ENCODE measurements at places on chromosomes 11 and 22.

DNA sequence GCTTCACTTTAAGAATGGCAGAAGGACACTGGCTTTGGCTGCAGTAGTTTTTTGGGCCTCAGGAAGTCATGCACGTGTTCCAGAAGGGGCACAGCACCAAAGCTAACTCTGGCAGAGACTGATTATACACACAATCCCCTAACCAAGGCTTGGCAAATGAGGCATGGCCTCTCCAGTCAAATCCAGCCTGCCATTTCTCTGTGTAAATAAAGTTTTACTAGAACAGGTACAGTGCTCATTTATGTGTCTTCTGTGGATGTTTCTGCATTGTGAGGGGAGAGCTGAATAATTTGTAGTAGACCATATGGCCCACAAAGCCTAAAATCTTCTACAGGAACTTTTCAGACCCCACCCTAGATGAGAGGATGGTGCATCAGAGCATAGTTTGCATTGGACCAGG is 46.4 kb upstream of the MN1 start:
- no peak for DNase-seq

- no peak for DNase-seq
Observed at GRCh38 chr11:13040969-13041561, 31.9 kb downstream of the RASSF10 start.

DNA sequence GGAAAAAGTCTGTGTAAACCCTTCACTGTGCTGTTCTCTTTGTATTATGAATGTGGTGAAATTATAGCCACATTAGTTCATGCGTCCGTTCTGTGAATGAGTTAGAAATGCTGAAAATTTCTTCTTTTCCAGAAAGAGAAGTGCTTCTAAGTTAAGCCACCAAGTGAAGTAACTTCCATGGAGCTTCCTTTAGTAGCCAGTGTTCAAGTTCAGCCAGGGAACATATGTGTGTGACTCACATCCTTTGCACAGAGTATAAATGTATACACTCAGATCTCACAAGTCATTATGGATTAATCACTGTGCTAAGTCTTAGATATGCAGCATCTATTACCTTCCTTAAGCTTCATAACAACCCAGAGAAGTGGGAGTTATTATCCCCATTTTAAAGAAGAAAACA is 3.1 kb upstream of the MMP8 start:
- no peak for DNase-seq

GRCh38 chr11:88575916-88576315 is 238.4 kb upstream of the CTSC start:
- DNase-seq, result no peak

GRCh38 chr11:93852242-93852641 is 1.8 kb upstream of the VSTM5 start:
- DNase-seq, result no peak

Measured in CD8-positive, alpha-beta T cell (primary cell).